ENCODE measurements at places on chromosomes 3 and 15.

GRCh38 chr3:157188391-157188790 lies 28.4 kb upstream of the CCNL1 start:
- DNase-seq = no peak

GRCh38 chr15:59157840-59158700 lies 48.6 kb upstream of the LDHAL6B start:
- DNase-seq = no peak

DNA sequence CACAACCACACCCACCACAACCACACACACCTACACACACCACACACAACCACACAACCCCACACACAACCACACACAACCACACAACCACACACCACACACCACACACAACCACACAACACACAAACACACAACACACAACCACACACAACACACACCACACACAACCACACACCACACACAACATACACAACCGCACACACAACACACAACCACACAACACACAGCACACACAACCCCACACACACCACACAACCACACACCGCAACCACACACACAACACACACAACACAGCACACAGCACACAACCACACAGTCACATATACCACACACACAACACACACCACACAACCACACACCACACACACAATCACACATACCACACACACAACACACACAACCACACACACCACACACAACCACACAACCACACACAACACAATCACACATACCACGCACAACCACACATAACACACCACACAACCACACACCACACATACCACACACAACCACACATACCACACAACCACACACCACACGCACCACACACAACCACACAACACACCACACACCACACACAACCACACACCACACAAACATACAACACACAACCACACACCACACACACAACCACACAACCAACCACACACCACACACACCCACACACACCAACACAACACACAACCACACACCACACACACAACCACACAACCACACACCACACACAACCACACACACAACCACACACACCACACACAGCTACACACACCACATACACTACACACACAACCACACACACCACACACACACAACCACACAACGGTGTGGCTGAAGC lies 23.7 kb downstream of the CPN2 start:
- DNase-seq = no peak

DNA sequence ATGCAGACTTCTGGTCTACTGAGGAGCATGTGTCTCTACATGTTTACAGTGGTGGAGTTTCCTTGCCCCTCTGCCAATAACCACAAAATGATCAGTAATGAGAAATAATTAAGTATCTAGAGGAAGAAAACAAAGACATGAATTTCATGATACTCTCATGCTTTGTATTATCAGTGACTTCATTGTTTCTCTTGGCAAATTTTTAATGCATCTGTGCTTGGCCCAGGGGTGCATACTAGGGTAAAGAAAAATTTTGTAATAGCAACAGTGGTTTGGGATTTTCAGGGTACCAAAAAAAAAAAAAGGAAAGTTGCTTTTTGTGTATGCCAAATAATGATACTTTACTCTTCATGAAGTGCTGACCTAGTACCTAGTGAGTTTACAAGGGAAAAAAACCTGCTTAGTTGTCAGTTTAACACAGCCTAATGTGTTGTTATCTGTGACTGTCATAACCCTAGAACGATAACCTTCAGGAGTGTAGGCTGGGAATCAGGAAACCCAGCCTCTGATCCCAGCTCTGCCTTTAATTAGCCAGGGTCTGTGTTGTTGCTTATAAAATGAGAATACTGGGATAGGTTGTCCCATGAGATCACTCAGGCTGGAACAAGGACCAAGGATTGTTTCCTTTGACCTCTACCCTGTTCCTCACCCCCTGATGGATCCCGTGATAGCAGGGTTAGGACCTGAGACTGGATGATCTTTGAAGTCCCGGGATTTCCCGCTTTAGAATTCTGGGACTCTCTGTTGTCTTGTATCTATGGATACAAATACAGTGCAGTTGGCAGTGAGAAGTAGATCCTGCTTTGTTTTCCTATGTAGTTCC lies 117.5 kb downstream of the CMSS1 start:
- no peak for DNase-seq

DNA sequence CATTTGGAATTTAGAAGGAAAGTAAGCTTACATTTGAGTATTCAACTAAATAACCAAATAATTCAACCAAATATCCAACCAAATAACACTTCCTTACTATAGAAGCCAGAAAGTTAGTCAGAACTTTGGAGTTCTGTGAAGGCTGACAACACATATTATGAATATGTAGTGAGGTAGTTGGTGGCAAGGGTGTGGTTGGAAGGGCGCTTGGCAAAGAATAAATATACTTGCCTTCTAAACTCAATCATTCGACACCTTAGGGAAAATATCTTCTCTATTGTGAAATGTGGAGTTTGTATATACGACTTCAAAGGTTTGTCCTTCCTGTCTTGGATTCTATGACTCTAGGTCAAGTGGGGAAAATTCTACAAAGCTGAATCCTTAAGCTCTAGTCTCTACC lies 111.7 kb upstream of the OSTN start:
- no peak for DNase-seq

DNA sequence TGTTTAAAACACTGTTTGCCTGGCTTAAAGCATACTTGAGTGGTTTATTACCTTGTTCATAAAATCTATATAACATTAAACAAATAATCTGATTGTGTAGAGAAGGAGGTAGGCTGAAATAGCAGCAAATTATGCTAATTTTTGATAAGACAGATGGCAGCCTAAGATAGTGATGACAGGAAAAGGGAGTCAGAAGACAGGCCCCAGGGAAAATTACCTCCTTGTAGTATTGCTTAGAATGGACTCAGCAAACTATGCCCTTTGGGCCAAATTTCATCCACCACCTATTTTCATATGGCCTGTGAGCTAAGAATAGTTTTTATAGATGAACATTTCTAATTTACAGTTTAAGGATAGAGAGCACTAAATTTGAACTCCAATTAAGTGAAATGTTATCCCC lies 37.8 kb downstream of the CHD2 start:
- DNase-seq = no peak

- no peak for DNase-seq
These were observed 613.8 kb downstream of the DIPK2A start for GRCh38 chr3:144585408-144585807.

DNA sequence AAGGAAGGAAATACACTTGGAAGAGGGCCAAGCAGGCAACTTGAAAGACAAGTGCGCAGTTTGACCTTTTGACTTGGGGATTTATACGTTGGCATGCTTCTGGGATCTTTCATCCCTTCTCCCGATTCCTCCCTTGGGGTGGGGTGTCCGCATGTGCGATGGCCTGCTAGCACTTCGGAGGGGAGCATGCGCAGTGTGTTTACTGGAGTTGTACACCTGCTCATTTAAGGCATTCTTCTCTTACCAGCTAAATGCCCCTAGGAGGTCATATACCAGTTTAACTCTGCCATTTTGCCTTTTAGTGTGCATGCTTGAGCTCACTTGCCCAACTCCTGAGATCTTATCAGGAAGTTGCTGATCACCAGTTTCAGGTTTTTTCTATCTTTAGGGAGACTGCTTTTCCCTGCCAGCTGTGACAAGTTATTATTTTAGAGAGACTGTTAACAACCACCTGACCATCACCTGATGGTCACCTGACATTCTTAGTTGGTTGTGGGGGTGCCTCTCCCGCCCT lies 63.5 kb downstream of the BFSP2 start:
- no peak for DNase-seq

DNA sequence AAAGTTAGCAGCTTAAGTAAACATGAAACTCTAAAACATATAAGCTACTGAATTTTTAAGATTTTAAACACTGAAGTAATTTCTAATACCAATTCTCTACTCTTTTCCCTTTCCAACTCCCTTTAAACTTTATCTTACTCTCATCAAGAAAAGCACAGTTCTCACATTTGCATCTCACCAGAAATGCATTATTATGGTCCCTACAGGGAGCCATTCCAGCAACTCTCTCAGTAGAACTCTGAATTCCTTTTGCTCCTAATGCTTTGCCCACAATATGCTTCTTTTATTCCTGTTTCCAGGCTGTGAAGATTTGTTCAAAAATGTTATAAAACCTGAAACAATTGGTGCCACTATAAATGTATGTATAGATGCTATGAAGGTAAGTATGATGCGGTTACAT lies 83.4 kb downstream of the TFDP2 start:
- no peak for DNase-seq

GRCh38 chr3:3172627-3173026 lies 6.9 kb downstream of the CRBN start:
- no peak for DNase-seq

DNA sequence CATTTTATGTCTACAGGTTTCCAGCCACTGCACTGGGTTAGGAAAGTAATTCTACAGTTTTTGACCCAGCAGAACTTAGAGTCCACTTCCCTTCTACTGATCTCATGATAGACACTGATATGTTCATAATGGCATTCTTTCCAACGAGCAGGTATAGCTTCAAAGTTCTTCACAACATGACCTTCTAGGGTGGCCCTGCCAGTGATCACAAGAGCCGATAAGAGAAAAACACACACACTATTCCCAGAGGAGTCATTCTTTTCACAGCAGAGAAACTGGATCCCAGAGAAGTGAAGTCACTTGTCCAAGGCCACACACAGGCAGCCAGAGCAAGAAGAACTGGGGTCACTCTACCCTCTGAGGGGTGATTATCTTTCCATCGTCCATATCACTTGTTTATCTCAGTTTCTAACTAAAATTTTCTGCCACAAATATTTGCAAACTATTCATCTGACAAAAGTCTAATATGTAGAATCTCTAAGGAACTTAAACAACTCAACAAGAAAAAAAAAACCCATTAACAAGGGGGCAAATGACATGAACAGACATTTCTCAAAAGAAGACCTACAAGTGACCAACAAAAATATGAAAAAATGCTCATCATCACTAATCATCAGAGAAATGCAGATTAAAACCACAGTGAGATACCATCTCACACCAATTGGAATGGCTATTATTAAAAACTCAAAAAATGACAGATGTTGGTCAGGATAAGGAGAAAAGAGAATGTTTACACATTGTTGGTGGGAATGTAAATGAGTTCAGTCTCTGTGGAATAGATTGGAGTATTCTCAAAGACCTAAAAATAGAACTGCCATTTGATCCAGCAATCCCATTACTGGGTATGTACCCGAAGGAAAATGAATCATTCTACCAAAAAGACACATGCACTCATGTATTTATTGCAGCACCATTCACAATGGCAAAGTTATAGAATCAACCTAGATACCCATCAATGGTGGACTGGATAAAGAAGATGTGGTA lies 31.5 kb downstream of the SPTSSB start:
- DNase-seq = no peak

Data from stimulated activated CD8-positive, alpha-beta memory T cell treated with anti-CD3 and anti-CD28 coated beads, Interleukin-4, amount 100 ng/mL, for 4 hours (primary cell).